CD4-positive, alpha-beta T cell treated with Interleukin-4 for 4 hours (primary cell): ENCODE measurements at places on chromosomes 4 and X.

DNA sequence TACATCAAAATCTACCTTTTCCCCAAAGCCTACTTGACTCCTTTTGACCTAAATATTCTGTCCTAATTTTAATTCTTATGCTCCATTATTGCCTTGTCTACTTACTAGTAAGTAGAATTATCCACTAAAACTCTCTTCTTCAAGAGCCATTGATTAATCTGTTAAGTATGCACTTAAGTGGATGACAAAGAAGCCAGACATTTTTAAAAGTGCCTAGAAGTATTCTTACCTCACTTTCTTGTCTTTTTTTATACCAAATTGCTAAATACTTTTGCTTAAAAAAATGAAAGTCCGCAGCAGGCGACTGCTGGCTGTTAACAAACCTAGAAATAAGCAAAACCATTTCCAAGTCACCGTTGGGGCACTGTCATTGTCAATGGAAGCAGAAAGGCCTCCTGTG is 20.1 kb upstream of the FRMPD4 start:
- DNase-seq = no peak

DNA sequence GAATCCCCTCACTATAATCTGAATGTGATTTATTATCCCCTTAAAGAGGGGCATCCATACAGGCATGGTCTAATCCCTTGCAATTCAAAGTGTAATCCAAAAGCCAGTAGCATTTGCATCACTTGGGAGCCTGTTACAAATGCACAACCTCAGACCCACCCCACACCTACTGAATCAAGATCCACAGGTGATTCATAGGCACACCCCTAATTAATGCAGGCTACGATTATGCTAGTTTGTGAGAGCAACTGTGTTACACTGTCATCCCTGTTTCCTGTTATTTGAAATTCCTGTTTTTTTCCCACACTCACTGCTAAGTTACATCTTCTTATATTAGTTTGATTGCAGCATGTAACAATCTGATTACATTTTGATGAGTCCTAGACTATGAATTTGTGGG is 120.0 kb downstream of the RAB28 start:
- DNase-seq = no peak

GRCh38 chrX:41705680-41706374 is 17.1 kb downstream of the GPR34 start:
- DNase-seq = no peak

DNA sequence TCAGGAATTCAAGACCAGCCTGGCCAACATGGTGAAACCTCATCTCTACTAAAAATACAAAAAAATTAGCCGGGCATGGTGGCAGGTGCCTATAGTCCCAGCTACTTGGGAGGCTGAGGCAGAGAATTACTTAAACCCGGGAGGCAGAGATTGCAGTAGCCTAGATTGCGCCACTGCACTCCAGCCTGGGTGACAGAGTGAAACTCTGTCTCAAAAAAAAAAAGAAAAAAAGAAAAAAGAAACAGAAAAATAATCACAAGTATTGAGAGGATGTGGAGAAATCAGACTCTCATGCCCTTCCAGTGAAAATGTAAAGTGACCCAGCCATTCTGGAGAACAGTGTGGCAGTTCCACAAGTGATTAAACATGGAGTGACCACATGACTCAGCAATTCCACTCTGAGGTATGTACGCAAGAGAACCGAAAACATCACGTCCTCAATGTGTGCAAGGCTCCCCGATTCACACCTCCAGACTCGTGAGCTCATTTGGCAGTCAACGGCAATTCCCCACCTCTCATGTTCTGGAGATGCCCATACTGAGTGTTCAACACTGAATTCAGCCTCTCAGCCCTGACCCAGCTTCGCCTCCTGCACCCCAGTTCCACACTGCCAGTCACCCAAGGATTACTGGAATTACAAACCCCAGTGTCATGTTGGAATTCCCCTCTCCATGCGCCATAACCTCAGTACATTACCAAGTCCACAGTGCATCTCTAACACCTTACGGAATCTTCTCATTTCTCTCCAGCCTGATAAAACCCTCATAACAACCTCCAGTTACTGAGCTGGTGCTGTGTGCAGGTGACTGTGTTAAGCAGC is 21.1 kb downstream of the ACOX3 start:
- peak; percentile 24 for DNase-seq

DNA sequence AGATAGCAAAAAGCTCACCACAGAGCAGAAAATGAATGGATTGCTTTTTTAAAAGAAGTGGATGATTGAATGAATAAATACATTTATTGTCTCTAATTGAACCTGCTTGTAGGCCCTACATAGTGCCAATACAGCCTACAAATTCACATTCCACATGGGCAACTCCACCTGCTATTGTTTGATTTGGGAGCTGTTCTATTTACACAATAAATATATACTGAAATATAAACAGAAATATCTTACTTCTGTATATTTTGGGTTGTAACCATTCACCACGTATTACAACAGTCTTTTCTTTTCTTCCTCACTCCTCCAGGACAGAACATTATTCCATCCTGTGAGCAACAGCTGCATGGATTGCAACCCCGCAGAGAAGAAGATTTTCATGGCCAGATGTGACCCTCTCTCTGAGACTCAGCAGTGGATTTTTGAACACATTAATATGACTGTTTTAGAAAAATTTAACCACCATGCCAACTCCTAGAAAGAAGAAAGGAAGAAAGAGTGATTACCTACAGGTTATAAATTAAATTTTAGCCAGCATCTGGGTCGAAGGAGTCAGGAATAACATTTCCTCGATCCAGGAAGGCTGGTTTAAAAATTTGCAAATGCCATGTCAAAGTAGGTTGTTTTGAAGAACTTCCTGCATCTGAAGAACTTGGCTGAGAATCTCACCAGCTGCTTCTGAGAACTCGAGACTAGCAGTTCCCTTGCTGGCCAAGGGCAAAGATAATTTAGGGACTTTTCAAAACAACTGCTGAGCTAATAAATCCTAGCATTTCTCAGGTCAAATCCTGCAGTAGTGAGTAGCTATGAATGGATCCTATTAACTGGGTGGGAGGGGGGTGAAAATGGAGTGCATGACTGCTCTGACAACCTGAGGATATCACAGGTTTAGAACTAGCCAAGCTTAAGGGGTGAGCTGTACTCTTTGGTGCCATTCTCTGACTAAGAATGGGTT is 128.7 kb upstream of the GALNT7 start:
- no peak for DNase-seq
